ENCODE measurements at places on chromosomes 12 and 14. TPM values are rescaled to one million over a fixed set of nuclear protein-coding genes. Genes with fewer than 3 reads are reported as not detected.

Gene CLEC4C
- total RNA-seq, result not detected

Gene GALNT9
- total RNA-seq, result 1.0 TPM

Gene SLC17A8
- total RNA-seq, result not detected

Gene RABGGTA
- total RNA-seq, result 45.5 TPM

Gene CAPS2
- total RNA-seq, result 29.8 TPM

Gene CLEC1A
- 1.5 TPM for total RNA-seq

- no peaks in the 10 kb centered on the region for H3K4me1 ChIP-seq
- no peak overlapping the region for H3K27ac ChIP-seq
- no peak for DNase-seq
- no peaks in the 10 kb centered on the region for H3K27me3 ChIP-seq
Observed at GRCh38 chr14:60974090-60974651, 6.7 kb downstream of the TRMT5 start.

DNA sequence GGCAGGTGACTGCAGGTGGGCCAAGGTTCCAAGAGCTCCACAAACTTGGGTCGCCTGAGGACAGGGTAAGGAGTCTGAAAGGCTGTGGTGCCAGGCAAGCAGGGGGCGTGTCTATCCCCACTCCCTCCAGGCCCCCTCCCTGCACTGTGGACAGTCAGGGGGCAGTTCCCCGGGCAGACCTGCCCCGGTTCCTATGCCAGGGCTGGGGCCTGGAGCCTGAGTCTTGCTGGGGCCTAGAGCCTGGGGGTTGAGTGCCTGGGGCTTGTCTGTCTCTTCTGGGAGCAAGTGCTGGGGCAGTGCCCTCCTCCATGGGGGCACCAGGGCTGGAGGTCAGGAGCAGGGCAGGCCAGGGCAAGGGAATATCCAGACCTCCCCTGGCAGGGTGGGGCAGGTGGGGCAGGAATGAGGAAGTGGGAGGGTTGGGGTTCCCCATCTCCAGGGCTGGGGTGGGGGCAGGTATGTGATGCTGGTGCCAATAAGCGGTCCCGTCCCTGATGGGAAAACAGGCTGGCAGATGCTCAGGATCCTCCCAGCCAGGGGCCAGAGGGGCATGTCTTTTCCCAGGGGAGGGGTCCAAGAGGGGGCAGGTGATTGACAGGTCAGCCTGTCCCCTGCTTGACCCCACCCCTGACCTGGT is 11.9 kb upstream of the TNFAIP2 start:
- H3K27ac ChIP-seq, result no peak overlapping the region
- H3K36me3 ChIP-seq, result no peaks in the 10 kb centered on the region
- H3K4me1 ChIP-seq, result no peaks in the 10 kb centered on the region
- H3K27me3 ChIP-seq, result no peaks in the 10 kb centered on the region

DNA sequence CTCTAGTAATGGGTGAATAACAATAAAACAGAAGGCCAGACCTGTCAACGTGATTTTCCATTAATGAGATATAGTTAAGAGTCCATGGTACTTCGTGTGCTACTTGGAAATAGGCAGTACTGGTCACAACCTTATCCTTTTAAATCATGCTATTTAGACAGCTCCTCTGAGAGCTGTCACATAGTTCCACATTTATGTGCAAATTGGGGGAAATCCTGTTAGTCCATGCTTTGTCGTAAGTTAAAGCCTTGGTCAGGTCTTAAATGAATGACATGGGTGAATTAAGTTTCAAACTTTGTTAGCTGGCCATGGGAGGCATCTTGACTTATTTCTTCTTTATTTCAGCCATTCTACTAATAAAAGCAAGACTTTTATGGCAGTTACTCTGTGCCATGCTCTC is 11.9 kb upstream of the BHLHE41 start:
- H3K4me3 ChIP-seq, result no peak overlapping the region
- no peaks in the 10 kb centered on the region for H3K27me3 ChIP-seq
- H3K27ac ChIP-seq, result no peak overlapping the region
- H3K4me1 ChIP-seq, result no peaks in the 10 kb centered on the region
- no peak for DNase-seq

- H3K4me3 ChIP-seq, result no peak overlapping the region
- no peaks in the 10 kb centered on the region for H3K36me3 ChIP-seq
- no peaks in the 10 kb centered on the region for H3K27me3 ChIP-seq
- DNase-seq, result no peak
Observed at GRCh38 chr12:52395761-52396434, 10.2 kb downstream of the KRT82 start.

GRCh38 chr12:1474574-1475153 is 119.7 kb downstream of the FBXL14 start:
- no peak overlapping the region for H3K4me3 ChIP-seq
- H3K27me3 ChIP-seq, result no peaks in the 10 kb centered on the region
- no peaks in the 10 kb centered on the region for H3K4me1 ChIP-seq
- DNase-seq, result no peak

- no peak overlapping the region for H3K4me3 ChIP-seq
- no peaks in the 10 kb centered on the region for H3K36me3 ChIP-seq
- H3K4me1 ChIP-seq, result no peaks in the 10 kb centered on the region
- DNase-seq, result peak; percentile 33
- H3K27ac ChIP-seq, result no peak overlapping the region
Observed at GRCh38 chr12:9039397-9039977, 50.1 kb downstream of the KLRG1 start.

DNA sequence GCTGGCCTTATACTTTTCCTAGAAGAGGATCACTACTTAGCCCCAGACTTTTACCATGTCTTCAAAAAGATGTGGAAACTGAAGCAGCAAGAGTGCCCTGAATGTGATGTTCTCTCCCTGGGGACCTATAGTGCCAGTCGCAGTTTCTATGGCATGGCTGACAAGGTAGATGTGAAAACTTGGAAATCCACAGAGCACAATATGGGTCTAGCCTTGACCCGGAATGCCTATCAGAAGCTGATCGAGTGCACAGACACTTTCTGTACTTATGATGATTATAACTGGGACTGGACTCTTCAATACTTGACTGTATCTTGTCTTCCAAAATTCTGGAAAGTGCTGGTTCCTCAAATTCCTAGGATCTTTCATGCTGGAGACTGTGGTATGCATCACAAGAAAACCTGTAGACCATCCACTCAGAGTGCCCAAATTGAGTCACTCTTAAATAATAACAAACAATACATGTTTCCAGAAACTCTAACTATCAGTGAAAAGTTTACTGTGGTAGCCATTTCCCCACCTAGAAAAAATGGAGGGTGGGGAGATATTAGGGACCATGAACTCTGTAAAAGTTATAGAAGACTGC is 1.5 kb downstream of the MGAT2 start:
- no peak overlapping the region for H3K27ac ChIP-seq
- peaks cover 6% of the 10 kb centered on the region for H3K4me1 ChIP-seq
- DNase-seq, result no peak
- H3K36me3 ChIP-seq, result no peaks in the 10 kb centered on the region
- peak overlapping the region; percentile 95 for H3K4me3 ChIP-seq

GRCh38 chr14:84477996-84478395 is 1051.9 kb upstream of the FLRT2 start:
- DNase-seq, result no peak
- H3K4me3 ChIP-seq, result no peak overlapping the region
- no peaks in the 10 kb centered on the region for H3K36me3 ChIP-seq
- H3K4me1 ChIP-seq, result no peaks in the 10 kb centered on the region

GRCh38 chr12:56315249-56315621 is 553 bp downstream of the CNPY2 start:
- no peaks in the 10 kb centered on the region for H3K27me3 ChIP-seq
- H3K27ac ChIP-seq, result peak overlapping the region; percentile 91
- H3K4me3 ChIP-seq, result peak overlapping the region; percentile 95
- DNase-seq, result no peak

DNA sequence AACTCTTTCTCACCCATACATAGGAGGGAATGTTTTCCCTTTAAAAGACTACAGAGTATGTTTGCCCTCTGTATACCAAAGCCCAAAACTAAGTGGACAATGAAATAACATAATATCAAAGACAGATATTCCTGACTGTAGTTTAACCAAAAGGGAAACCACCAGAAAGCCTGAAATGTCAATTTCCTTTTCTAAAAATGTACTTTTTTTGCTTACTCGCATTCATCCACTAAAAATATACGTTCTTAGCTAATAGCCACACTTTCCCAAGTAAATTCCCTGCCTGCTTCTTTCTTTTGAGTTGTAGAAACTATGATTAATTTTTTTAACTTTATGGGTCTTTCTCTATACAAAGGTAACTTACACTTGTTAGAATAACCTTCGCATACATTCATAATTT is 280.2 kb downstream of the PDZRN4 start:
- no peaks in the 10 kb centered on the region for H3K36me3 ChIP-seq
- H3K4me3 ChIP-seq, result no peak overlapping the region
- no peak for DNase-seq

DNA sequence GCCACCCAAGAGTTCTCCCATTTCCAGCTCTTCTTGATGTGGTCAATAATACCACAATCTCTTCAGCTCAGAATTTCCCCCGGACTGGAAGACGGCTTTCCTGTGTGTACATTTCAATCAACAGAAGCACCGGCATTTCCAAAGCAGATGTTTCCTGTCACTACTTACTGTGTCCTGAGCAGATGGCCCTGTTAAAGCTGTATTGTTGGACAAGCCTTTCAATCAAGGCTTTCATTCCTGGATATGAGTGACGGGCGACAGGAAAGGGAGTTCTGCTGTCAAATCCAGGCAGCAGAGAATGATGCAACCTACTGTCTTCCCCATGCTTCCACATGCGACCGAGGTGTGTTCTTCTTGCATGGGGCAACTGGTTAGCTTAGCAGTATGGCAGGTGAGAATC is 76.4 kb upstream of the CCDC60 start:
- H3K27ac ChIP-seq, result no peak overlapping the region
- DNase-seq, result no peak
- no peak overlapping the region for H3K4me3 ChIP-seq
- no peaks in the 10 kb centered on the region for H3K36me3 ChIP-seq
- no peaks in the 10 kb centered on the region for H3K4me1 ChIP-seq

DNA sequence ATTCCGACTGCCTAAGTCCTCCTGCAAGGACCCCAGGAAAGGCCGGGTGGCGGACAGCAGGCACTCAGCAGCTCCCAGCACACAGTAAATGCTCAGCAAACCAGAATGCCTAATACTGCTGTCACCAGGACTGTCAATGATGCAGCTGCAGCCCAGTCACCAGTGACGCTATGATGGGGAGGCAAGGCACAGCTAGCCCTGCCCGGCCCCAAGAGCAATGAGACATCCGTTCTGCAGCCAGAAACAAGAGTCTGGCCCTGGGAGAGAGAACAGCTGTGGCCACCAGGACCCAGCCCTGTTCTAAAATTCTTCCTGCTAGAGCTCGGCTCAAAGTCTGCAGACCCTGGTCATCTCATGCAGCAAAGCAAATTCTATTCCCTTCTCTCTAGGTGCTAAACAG is 69.8 kb downstream of the NCOR2 start:
- H3K4me3 ChIP-seq, result no peak overlapping the region
- no peaks in the 10 kb centered on the region for H3K36me3 ChIP-seq
- H3K27ac ChIP-seq, result peak overlapping the region; percentile 66
- DNase-seq, result no peak
- H3K27me3 ChIP-seq, result no peaks in the 10 kb centered on the region

DNA sequence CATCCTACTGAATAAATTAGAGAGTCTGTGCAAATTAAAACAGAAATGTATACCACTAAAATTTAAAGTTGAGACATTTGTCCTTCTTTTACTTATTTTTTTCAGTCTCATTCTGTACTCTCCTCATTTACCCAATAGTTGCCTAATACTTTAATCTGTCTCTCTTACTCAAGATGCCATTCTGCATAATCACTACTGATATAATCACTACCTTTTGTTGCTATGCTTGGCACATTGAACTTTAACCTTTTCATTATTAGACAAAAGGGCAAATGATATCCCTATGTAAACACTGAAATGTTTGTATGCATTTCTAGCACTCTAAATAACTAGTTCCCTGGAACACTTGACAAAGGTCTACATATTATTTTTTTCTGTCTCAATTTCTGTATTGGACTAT is 1108.3 kb upstream of the FLRT2 start:
- H3K27me3 ChIP-seq, result no peaks in the 10 kb centered on the region
- H3K27ac ChIP-seq, result no peak overlapping the region
- H3K4me1 ChIP-seq, result no peaks in the 10 kb centered on the region
- no peaks in the 10 kb centered on the region for H3K36me3 ChIP-seq
- no peak overlapping the region for H3K4me3 ChIP-seq

Measured in prostate gland (tissue), 2 donors.